Testis (tissue), 5 donors: ENCODE measurements at places on chromosomes 3 and 15. TPM values are rescaled to one million over a fixed set of nuclear protein-coding genes. Genes with fewer than 3 reads are reported as not detected.

Gene RGMA
- total RNA-seq: 65.4 TPM

Gene PATL2
- 0.62 TPM for total RNA-seq

Gene CDHR4
- total RNA-seq: 5.5 TPM

Gene CD200R1
- total RNA-seq: 1.7 TPM

Gene RAB8B
- total RNA-seq: 20.8 TPM

Gene U2SURP
- 112 TPM for total RNA-seq

Gene LIPH
- 18.0 TPM for total RNA-seq

Gene GPR171
- total RNA-seq: 0.62 TPM

Gene MESP2
- total RNA-seq: 2.2 TPM

Gene RBM15B
- total RNA-seq: 41.4 TPM

DNA sequence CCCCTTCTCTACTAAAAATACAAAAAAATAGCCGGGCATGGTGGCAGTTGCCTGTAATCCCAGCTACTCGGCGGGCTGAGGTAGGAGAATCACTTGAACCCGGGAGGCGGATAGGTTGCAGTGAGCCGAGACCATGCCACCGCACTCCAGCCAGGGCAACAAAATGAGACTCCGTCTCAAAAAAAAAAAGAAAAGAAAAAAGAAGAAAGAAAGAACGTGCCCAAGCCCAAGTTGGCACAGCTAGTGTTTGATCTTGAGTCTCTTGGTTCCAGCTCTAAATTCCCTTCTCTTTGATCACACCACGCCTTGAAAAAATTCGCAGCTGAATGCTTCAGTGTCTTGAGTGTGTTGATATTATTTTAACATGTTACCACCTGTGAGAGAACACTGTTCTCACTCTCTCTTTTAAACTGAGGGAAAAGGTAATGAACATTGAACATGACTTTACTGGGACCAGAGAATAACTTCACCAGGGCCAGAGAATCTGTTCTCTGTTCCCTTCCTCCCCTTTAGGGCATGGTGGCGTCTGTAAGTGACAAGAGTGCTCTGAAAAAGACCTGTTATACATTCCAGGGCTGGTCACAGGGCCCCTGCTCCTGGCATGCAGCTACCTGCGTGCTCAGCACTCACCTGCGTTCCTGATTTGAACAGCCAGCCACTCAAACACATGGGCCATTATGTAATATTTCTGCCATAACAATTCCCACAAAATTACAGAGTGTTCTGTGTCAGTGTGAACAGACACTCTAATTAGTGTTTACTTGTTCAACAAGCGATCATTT lies 19.0 kb downstream of the SLCO3A1 start:
- no peak overlapping the region for H3K27ac ChIP-seq
- H3K36me3 ChIP-seq: no peaks in the 10 kb centered on the region
- peaks cover 6% of the 10 kb centered on the region for H3K4me1 ChIP-seq
- no peak for DNase-seq
- no peak overlapping the region for H3K4me3 ChIP-seq
- H3K27me3 ChIP-seq: no peaks in the 10 kb centered on the region

DNA sequence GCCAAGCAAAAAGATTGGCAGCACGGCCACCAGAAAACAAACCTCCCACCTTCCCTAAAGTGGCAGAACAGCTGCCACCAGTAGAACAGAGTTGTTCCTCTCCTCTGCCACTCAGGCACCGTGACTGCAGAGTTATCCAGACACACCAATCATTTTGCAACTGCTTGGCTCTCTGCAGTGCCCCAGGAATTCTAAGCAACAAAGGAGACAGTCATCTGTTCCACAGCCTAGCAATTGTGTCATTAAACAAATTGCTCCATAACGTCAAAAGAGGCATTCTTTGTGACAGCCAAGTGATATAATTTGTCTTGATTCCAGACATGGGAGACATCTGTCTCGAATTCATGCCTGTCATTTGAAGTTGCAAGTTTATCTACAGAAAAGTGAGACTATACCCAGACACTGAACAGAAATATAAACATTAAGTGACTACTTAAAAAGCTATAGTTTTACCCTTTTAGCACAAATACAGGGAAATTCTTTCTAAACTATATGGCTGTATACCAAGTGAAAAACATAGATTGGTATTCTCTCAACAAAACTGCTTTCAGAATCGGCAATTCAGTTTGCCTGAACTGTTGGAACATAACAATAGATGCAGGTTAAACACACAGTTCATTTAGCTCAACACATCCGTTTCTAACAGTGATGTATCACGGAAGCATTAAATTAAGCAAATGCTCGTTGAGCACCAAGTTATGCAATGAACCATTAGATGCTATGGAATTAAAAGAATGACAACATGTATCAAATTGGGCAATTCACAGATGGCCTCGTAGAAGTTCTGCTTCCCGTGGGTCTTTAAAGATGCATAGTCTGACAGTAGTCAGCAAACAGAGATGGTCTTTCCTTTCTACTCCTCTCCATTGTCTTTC lies 281.3 kb downstream of the FGF12 start:
- no peaks in the 10 kb centered on the region for H3K27me3 ChIP-seq
- H3K4me1 ChIP-seq: no peaks in the 10 kb centered on the region
- no peak overlapping the region for H3K27ac ChIP-seq
- H3K36me3 ChIP-seq: no peaks in the 10 kb centered on the region
- H3K4me3 ChIP-seq: no peak overlapping the region

GRCh38 chr15:27059610-27060202 lies 88.7 kb downstream of the GABRG3 start:
- no peak overlapping the region for H3K4me3 ChIP-seq
- no peak overlapping the region for H3K27ac ChIP-seq
- H3K36me3 ChIP-seq: no peaks in the 10 kb centered on the region
- DNase-seq: peak; percentile 87
- H3K27me3 ChIP-seq: no peaks in the 10 kb centered on the region

GRCh38 chr3:168077091-168077490 lies 18.6 kb downstream of the GOLIM4 start:
- H3K36me3 ChIP-seq: no peaks in the 10 kb centered on the region
- no peaks in the 10 kb centered on the region for H3K27me3 ChIP-seq
- no peak overlapping the region for H3K27ac ChIP-seq

GRCh38 chr3:45139372-45140140 lies 6.6 kb downstream of the CDCP1 start:
- no peak overlapping the region for H3K4me3 ChIP-seq
- DNase-seq: peak; percentile 70
- H3K36me3 ChIP-seq: no peaks in the 10 kb centered on the region
- H3K27me3 ChIP-seq: no peaks in the 10 kb centered on the region
- H3K27ac ChIP-seq: no peak overlapping the region
- H3K4me1 ChIP-seq: peaks cover 14% of the 10 kb centered on the region

GRCh38 chr3:188064831-188065493 lies 89.0 kb upstream of the LPP start:
- no peak for DNase-seq
- H3K4me1 ChIP-seq: no peaks in the 10 kb centered on the region
- no peak overlapping the region for H3K27ac ChIP-seq
- no peaks in the 10 kb centered on the region for H3K36me3 ChIP-seq
- no peaks in the 10 kb centered on the region for H3K27me3 ChIP-seq
- H3K4me3 ChIP-seq: no peak overlapping the region

- H3K4me1 ChIP-seq: no peaks in the 10 kb centered on the region
- H3K27ac ChIP-seq: no peak overlapping the region
- H3K36me3 ChIP-seq: no peaks in the 10 kb centered on the region
- H3K27me3 ChIP-seq: no peaks in the 10 kb centered on the region
- H3K4me3 ChIP-seq: no peak overlapping the region
These were observed 225.6 kb downstream of the ADAMTS9 start for GRCh38 chr3:64462203-64462602.

GRCh38 chr3:26652164-26652563 lies 29.6 kb downstream of the LRRC3B start:
- H3K4me1 ChIP-seq: no peaks in the 10 kb centered on the region
- no peaks in the 10 kb centered on the region for H3K36me3 ChIP-seq
- no peak overlapping the region for H3K27ac ChIP-seq
- no peak for DNase-seq
- no peak overlapping the region for H3K4me3 ChIP-seq
- H3K27me3 ChIP-seq: no peaks in the 10 kb centered on the region

- no peak overlapping the region for H3K4me3 ChIP-seq
- H3K4me1 ChIP-seq: no peaks in the 10 kb centered on the region
- no peaks in the 10 kb centered on the region for H3K27me3 ChIP-seq
- no peak for DNase-seq
These were observed 126.7 kb downstream of the TUSC7 start for GRCh38 chr3:116836286-116836685.

GRCh38 chr15:38706956-38707355 lies 142.3 kb upstream of the RASGRP1 start:
- no peak overlapping the region for H3K27ac ChIP-seq
- H3K4me1 ChIP-seq: no peaks in the 10 kb centered on the region
- no peaks in the 10 kb centered on the region for H3K27me3 ChIP-seq
- no peaks in the 10 kb centered on the region for H3K36me3 ChIP-seq

GRCh38 chr3:94210256-94210655 lies 147.4 kb downstream of the NSUN3 start:
- H3K4me3 ChIP-seq: no peak overlapping the region
- no peak overlapping the region for H3K27ac ChIP-seq
- H3K4me1 ChIP-seq: no peaks in the 10 kb centered on the region
- H3K36me3 ChIP-seq: no peaks in the 10 kb centered on the region

DNA sequence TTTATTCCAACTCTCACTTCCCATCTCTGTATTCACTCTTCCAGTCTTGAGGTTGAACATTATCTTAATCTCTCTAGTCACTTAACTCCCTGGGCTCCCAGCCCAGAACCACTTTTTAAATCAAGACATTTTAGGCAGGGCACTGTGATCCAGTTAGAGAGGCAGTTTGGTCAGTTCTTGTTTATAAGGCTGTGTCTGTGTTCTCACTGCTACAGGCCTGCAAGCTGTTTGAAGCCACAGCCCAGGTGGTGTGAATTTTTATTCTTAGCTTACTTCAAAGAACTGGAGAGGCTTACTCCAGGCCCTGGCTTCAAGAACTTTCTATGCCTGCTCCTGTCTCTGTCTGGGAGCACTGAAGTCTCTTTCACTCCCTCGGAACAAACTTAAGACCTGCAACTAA lies 906.1 kb downstream of the CADM2 start:
- DNase-seq: no peak
- no peak overlapping the region for H3K4me3 ChIP-seq
- H3K27me3 ChIP-seq: no peaks in the 10 kb centered on the region
- H3K36me3 ChIP-seq: no peaks in the 10 kb centered on the region
- no peaks in the 10 kb centered on the region for H3K4me1 ChIP-seq

DNA sequence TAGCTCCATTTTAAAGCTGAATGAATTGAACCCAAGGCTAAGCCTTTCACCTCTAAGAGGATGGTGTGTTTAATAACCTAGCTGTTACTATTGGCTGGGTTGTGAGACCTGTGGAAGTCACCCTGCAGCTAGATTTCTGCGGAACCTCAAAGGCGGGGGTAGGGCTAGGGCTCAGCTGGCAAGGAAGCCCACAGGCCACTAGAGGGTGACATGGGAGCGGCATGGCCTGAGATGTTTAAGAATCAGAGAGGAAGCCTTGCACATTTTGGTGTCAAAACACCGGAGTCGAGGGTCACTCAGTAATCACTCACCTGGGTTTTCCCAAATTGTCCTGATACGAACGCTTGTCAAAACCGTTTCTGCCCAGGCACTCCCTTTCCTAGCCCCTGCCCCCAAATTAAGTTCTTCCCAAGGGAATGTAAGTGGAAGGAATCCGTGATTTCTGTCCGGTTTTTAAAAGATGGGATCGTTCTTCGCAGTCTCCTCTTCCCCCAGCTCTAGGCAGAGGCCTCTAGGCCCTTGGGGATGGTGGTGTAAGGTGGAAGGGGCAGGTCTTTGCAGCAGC lies 3.8 kb upstream of the ACAD9 start:
- H3K4me1 ChIP-seq: peaks cover 18% of the 10 kb centered on the region
- H3K36me3 ChIP-seq: no peaks in the 10 kb centered on the region
- no peak overlapping the region for H3K4me3 ChIP-seq
- H3K27ac ChIP-seq: no peak overlapping the region
- peak; percentile 63 for DNase-seq

- no peaks in the 10 kb centered on the region for H3K27me3 ChIP-seq
- H3K27ac ChIP-seq: no peak overlapping the region
- no peak overlapping the region for H3K4me3 ChIP-seq
- H3K4me1 ChIP-seq: no peaks in the 10 kb centered on the region
- no peaks in the 10 kb centered on the region for H3K36me3 ChIP-seq
- no peak for DNase-seq
These were observed 74.4 kb upstream of the PPP2R3A start for GRCh38 chr3:135891121-135891520.

DNA sequence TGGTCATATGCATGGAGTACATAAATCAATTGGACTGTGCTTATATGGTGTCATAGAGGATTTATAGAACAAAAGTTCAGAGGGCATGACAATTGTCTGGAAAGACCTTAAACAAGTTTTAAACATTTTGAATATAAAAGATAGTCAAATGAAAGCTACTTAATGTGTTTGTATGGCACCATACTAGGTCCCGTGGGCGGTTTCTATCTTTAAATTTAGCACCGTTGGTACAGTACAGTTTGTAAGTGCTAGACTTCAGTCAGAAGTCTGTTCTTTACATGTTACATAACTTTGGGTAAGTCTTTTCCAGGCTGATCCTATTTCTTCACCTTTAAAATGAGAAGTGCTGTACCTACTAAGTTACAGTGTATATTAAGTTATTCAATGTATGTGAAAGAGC lies 373.4 kb upstream of the ARL6 start:
- H3K4me1 ChIP-seq: no peaks in the 10 kb centered on the region
- no peak for DNase-seq
